ENCODE measurements at places on chromosomes 11 and 22.

DNA sequence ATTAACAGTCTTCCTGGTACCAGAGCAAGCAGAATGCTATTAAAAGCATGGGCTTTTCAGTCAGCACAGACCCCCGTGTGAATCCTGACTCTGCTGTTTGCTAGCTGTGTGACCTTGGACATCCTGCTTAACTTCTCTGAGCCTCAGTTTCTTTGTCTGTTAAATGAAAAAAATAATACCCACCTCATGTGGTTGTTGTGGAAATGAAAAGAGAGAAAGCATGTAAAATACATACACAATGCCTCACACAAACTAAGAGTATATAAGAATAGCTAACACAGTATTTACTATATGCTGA is 39.5 kb downstream of the AHNAK start:
- no peak for DNase-seq

DNA sequence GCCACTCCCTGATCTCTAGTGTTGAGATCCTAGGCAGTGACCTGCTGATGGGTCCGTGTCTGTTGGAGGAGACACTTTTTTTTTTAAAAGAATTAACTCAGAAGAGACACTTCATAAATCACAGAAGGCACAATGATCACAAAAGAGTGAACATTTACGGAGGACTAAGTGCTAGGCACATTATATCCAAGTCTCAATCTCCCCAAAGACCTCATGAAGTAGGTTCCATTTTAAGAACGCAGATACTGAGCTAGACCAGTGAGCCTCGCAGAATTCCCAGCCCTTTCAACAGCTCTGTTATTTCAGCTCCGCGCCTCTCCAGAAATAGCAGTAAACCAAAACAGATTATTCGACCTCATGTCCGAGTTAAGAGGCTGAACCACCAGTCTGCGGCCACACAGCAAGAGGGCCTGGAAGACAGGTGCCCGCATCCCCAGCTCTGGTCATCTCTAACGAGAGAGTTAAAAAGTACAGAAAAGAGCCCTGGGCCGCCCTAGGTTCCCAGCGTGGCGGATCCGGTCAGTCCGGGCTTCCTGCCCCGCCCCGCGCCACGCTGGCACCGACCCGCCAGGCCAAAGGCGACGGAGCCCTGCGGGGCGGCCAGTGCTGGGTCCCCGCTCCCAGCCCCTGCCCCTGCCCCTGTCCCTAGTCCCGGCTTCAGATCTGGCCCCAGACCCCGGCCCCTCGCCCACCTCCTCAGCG is 612 bp downstream of the XBP1 start:
- DNase-seq, result peak; percentile 84

- DNase-seq, result no peak
Observed at GRCh38 chr11:117468888-117469287, 141.2 kb downstream of the CEP164 start.

DNA sequence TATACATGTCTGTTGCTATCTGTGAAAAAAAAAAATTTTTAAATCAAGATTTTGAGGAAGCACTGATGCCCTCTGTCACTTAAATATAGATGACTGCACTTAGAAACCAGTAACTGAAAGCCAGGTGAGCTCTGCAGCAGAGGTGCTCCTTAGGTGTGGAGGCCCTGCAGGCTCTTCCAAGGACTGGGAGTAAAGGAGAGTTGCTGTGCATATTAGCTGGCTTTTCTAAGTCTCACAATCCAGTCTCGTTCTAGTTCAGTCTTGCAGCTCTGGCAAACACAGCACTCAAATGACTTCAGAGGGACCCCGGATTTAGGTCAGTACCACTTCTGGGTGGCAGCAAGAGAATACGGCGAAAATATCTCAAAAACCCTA is 61.0 kb downstream of the LARGE2 start:
- DNase-seq, result no peak

- DNase-seq, result peak; percentile 88
Observed at GRCh38 chr22:37484480-37485394, 1.4 kb downstream of the MFNG start.

DNA sequence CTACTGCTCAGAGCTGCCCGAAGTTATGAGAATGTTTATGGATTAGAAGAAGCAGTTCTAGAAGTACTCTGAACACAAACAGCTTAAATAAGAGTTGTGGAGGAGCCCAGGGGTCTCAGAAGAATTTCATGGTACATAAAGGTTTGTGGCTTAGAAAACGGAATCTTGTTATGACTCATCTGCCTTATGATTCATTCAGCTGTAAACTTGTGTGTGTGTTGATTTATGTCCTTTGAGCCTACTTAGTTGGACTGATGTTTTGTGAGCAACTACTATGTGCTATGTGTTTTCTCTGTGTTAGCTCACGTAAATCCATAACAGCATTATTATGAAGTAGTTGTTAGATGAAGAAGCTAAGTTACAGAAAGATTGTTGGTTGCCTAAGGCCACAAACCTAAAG is 203.7 kb downstream of the PGR start:
- DNase-seq, result no peak

- no peak for DNase-seq
Observed at GRCh38 chr11:110824912-110825620, 112.8 kb upstream of the ARHGAP20 start.

DNA sequence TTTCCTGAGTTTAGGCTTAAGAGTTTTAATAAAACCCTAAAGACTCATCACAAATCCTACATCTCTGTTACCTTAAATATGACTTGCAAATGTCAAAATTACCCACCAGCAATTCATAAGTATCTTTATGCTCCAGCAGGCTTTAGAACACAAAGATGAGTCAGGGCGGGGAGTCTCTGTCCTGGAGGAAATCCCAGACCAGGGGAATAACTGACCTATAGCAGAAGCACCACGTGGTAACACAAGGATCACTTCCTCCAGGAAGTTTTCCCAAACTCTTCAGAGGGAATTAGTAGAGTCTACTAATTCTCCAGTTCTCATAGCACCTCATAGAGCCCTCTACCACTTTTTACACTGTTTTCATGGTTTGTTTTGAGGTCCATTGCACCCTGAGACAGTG is 217.0 kb downstream of the NAV2 start:
- no peak for DNase-seq

- no peak for DNase-seq
Observed at GRCh38 chr22:38406617-38407016, 48.4 kb downstream of the KCNJ4 start.

DNA sequence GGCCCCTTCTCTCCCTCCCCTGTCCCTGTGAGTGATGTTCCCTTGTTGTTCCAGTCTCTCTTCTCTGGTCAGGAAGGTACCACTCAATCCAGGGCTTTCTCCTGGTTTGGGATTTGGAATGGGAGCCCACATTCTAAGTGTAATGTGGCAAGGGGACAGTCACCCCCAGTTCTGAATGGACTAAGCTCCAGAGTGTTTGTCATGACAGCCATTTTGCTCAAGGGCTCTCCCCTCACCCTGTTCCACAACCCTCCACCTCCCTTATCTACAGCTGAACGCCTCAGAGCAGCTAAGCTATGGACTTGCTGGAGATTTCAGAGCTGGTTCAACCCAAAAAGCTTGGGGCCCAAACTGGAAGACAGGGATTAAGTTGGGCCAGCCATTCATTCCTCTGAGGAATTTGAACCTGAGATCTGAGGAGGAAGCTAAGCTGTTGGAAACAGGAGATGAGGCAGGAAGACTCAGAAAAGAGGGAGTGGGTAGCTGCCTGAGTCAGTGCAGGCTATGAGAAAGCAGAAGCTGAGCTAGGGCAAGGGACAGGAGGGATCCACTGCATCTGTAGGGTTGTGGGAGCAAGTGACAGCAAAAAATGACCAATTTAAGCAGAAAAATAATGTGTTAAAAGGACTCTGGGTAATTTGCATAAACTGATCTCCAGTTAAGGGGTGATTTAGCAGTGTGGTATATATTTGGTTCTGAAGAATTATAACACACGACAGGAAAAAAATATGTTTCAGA is 22.9 kb upstream of the FCHSD2 start:
- DNase-seq, result no peak

DNA sequence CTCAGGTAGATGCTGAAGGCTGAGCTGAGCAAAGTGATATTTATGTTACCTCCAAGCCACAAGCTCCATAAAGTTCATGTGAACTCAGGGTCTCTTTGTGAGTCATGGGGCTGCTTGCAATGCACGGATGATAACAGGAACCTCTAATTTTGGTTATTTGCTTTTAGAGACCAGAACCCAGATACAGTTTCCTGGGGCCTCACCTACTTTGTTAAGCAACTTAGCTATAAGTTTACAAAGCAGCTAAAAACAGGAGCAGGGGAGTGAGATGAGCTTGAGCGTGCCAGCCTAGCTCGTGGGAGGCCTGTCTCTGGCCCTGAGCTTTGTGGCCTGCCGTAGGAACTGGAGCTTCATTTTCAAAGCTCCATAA is 29.2 kb downstream of the SREBF2 start:
- DNase-seq, result no peak

DNA sequence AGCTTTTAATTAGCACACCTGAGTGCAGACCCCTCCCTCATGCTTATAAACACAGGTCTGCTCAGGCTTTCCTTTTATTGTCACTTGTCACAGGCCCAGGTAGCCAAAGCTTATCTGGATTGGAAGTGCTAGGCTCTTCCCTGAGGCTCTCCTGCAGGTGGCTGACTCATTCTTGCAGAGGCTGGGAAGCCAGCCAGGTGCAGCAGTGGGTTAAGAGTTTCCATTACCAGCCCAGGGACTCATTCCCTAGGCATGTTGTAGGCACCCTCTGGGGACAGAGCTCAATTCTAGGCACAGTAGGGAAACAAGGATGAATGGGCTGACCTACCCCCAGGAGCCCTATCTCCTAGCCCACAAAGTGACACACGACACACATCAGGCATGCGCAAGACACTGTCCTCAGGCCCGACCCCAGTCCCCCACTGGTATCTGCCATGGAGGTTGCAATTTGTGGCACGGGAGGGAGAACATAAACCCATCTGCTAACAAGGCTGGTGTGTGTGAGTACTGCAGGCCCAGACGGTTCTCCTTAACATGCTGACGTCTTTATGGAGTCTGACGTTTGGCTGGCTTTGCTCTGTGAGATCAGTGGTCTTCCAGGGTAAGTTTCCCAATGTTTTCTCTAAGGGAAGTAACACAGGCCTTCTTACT is 94.2 kb downstream of the ABTB2 start:
- DNase-seq, result peak; percentile 58

DNA sequence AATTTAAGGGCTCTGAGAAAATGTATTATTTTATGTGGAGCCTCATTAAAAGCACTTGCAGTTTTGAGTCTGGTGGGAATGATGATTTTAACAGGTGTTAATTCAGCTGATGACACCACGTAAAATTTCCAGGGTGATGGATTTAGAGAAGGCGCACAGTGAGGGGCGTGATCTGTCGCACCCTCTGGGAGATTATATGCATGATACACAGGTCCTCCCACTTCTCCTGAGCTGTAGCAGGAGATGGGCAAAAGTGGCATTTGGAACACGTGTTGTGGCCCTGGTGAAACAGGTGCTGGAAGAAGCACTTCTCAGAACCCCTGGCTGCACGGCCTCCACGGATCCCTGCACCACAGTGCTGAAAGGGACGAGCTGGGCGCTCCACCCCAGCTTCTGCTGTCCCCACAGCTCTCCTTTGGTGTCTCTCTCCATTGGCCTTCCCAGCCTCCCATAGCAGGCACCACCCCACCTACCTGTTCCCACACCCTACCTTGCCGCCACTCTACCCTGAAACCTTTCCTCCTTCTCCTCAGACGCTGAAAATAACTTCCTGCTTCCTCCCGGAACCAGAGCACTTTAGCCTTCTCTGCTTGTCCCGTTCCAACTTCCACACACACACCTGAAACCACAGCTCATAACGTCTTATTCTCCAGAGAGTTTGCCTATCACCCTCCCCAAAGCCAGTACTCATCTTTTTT is 6.9 kb upstream of the SORL1 start:
- DNase-seq, result no peak

- DNase-seq, result peak; percentile 43
Observed at GRCh38 chr22:29744902-29745301, 21.9 kb downstream of the ZMAT5 start.

GRCh38 chr11:75239531-75240290 is 863 bp upstream of the TPBGL start:
- DNase-seq, result no peak

GRCh38 chr22:24430431-24431308 is 3.3 kb downstream of the ADORA2A start:
- peak; percentile 22 for DNase-seq

- DNase-seq, result no peak
Observed at GRCh38 chr22:29155966-29156365, 49.7 kb upstream of the EMID1 start.

- peak; percentile 68 for DNase-seq
Observed at GRCh38 chr22:22955866-22956535, 68.4 kb downstream of the IGLL5 start.

GRCh38 chr22:39457198-39457555 is 365 bp downstream of the MGAT3 start:
- no peak for DNase-seq

DNA sequence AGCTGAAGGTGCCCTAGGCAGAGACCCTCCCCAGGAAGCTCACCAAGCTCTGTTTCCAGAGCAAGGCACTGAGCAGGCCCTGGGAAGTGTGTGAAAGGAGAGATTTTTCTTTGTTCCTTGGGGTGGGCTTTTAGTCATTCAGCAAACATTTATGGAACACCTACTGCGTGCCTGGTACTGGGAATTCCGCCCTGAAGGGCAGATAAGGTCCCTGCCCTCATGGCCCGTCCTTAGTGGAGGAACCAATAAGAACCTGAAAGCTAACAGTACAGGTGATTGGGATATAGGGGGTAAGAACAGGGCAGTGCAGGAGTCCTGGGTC is 3.9 kb downstream of the TMEM134 start:
- DNase-seq, result no peak

- no peak for DNase-seq
Observed at GRCh38 chr22:25232301-25232700, 12.9 kb downstream of the CRYBB2 start.

All from left cardiac atrium (tissue), 4 donors.